ENCODE measurements at places on chromosomes 16 and 17.

- no peak for DNase-seq
Measured at GRCh38 chr17:48527547-48527932, 3.3 kb downstream of the HOXB1 start.

DNA sequence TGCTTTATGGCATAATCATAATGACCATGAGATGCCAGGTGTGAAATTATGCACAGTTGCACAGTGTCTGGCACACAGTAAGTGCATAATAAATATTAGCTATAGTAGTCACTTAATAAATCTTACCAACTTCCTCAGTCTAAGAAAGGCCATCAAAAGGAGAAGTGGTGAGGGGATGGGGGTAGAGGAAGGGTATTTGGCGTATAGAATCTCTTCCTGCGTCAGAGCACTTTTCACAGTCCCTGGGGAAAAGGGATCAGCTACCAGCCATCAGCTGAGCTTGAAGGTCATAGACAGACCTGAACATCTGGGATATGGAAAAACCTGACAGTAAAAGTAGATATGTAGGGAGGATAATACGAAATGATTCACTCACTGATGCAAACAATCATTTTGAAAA, 5.8 kb downstream of the CRHR1 start:
- DNase-seq, result no peak

DNA sequence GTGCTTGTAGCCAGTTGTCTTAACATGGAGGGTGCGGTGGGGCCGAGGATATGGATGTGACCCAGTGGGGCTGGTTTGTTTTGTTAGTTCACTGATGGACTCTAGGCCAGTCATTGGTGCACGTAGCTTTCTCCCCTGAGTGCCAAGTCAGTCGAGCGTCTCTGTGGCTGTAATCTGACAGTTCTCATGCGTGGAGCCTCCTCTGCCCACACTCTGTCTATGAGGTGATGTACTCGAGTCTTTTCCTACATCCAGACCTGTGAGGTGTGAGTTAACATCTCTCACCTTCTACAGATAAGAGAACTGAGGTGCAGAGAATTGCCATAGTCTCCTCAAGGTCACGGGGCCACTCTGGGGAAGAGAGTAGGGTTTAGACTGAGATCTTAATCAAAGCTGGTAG, 90.2 kb downstream of the MARCHF10 start:
- DNase-seq, result no peak

- DNase-seq, result no peak
Measured at GRCh38 chr16:17603626-17604025, 132.9 kb upstream of the XYLT1 start.

- no peak for DNase-seq
Measured at GRCh38 chr17:9594065-9594464, 17.6 kb downstream of the CFAP52 start.

- DNase-seq, result no peak
Measured at GRCh38 chr16:78402833-78403232, 303.4 kb downstream of the WWOX start.

DNA sequence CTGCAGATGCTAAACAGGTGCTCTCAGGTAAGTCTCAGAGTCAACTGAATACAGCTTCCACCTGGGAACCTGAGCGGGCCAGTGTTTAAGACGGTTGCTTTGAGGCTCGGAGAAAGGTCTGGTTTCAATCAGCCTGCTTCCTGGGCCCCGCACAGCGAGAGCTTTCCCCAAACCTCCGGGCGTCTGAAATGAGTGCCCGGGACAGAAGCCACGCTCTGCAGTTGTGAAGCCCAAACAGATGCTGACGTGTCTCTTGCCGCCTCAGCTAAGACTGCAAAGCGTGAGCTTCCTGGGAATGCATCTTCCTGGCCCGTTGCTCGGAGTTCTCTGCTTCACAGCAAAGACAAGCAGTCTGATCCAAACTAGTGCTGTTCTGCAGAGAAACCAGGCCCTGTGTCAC, 36.7 kb downstream of the PLXDC1 start:
- DNase-seq, result no peak

DNA sequence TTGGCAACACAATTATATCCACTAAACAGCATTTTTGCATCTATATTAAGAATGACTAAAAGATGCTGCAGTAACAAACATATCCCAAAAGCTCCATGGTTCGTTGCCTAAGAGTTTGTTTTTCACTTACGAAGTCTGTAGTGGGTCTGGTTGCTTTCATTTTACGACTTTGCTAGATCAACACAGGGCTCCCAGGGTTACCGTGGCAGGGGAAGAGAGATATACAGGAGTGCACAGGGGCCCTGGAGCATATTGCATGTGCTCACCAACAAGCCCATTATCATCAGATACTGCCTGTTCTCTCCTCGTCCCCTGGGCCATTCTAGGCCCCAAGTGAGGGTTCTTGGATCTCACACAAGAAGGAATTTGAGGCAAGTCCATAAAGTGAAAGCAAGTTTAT, 3.1 kb upstream of the MMP2 start:
- DNase-seq, result no peak

DNA sequence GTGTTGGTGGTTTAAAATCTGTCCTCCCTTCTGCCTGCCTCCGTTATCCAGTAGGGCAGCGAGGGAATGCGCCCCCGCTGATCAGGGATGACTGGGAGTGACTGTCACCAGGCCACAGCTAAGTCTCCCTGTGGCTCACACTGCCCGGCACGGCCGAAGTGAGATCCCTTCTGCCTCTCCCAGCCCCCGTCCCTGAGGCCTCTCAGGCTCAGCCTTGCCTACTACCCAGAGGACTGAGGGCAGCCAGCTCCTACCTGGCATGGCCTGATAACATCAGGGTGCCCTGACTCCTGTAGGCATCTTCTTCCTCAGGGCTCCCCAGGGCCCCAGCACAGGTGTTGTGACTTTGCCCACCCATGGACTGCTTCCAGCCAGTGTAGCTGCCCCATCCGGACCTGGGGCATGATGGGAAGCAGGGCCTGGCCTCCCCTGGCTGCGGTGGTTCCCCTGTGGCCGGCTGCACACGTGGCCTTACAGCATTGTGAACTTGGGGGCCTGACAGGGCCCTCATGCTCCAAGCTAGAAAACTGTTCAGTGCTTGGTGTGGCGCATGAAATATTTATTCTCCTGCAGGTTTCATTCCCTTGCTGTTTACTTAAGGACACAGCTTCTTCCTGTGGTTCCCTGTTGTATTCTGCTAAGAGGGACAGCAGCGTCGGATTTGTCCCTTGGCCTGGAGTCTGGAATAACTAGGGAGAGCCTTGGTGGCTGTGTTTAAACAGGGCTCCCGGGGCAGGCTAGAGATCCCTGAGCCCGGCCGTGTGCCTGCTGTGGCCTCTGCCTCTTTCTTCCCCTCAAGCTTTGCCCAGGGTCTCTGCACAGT, 30.0 kb downstream of the GINS2 start:
- no peak for DNase-seq

DNA sequence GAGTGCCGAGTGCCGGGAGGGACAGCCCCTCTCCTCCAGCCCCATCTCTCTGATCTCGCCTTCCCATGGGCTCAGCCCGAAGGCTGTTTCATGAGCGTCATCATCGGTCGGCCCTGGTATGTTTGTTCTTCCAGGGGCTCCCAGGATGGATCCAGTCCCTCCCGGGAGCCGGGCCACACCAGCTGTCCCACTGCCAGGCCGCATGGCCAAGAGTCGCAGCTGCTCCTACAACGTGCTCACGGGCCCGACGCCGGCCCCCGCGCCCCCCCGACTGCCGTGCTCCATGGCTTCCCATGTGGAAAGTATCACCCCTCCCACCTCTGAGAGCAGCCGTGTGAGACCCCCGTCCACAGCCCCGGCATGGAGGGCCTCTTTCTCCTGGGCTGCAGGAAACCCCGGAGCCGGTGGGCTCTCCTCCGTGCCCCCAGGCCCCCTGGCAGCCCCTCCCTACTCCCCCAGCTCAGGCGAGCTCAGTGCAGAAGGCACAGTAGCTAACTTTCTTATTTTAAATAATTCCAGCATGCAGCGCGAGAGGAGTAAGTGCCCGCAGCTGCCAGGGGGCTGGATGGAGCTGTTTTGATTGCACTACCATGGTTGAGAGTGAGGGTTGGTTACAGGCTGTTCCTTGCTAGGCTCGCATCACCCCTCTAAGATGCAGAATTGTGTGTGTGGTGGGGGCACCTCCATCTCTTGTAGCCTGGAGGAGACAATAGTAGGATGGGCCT, 26.6 kb upstream of the GSE1 start:
- no peak for DNase-seq

- no peak for DNase-seq
Measured at GRCh38 chr17:5638596-5638995, 54.3 kb upstream of the NLRP1 start.

DNA sequence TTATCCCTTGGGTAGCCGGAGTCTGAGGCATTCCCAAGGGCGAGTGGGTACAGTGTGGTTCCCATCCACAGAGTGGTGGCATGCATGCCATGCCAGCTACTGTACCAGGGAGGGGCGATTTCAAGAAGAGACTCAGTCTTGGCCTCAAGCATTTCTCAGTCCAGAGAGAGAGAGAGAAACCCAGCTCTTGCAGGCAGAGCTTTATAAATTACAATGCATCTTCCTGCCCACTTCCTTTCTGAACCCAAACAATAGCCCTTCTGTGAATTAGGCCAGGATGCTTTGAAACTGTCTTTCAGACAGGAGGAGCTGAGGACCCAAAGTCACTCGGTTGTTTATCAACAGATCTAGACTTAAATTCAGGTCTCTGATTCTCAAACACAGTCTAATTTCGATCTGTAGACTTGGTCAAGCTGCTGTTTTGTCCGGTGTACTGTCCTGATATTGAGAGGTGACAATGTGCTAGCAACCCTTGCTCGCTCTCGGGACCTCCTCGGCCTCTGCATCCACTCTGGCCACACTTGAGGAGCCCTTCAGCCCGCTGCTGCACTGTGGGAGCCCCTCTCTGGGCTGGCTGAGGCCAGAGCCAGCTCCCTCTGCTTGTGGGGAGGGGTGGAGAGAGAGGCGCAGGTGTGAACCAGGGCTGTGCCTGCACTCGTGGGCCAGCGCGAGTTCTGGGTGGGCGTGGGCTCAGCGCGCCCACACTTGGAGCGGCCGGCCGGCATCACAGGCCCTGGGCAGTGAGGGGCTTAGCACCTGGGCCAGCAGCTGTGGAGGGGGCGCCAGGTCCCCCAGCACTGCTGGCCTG, 408.0 kb downstream of the UTP18 start:
- no peak for DNase-seq

- no peak for DNase-seq
Measured at GRCh38 chr16:89736554-89736953, 15.2 kb downstream of the ZNF276 start.

DNA sequence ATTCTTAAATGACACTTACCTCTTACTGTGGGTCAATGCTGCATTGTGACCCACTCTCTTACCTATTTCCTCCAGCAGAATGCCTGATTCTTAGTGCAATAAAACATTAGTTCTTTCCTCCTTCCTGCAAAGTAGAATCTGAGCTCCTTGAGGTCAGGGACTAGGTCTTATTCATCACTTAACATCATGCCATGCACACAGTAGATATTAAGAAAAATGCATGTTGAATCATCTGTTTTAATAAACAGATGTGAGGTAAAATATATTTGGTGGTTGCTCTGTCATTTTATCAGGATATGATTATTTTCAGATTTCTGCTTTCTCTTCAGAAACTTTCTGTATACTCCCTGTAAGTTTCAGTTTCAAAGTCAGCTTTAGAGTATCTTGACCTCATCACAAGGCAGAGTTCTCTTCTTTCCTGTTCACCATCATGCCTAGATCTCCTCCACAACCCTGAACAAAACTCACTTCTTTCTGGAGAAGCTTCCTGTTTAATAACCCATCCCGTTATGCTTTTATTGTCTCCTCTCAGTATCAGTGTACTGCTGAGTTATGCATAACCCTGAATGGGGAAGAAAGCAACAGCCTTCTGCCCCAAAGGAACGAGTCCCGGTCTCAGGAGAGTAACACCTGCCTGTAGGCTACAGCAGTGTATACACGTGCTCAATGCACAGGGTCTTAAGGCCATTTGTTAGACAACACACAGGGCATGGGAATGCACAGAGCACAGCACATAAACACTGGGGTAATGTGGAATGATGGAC, 30.3 kb upstream of the SUPT4H1 start:
- DNase-seq, result no peak

DNA sequence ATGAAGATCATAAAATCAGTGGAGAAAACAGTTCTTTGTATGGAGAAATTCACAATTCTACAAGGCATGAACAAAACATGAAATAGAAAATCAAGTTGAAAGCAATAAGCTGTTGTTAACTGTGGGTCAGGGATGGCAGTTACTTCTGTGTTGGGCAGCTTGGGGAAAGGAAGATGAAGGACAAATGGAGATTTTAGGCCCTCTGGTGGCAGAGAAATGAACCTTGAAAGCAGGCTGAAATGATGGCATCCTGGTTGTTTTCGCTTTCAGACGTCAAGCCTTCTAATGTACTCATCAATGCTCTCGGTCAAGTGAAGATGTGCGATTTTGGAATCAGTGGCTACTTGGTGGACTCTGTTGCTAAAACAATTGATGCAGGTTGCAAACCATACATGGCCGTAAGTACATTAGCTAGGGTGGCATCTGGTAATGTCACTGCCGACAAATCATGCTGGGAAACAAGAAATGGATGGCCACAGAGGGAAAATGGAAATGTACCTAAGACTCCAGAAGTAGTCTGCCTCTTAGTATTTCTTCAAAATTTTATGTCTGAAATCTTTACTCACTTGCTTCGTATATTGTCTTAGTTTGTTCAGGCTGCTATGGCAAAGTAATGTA, 108.9 kb downstream of the MAP2K6 start:
- no peak for DNase-seq

- no peak for DNase-seq
Measured at GRCh38 chr17:3986939-3987335, 22.7 kb upstream of the ATP2A3 start.

- DNase-seq, result no peak
Measured at GRCh38 chr16:14502932-14503741, 126.9 kb downstream of the PARN start.

- no peak for DNase-seq
Measured at GRCh38 chr17:876272-876671, 94.1 kb downstream of the MRM3 start.

DNA sequence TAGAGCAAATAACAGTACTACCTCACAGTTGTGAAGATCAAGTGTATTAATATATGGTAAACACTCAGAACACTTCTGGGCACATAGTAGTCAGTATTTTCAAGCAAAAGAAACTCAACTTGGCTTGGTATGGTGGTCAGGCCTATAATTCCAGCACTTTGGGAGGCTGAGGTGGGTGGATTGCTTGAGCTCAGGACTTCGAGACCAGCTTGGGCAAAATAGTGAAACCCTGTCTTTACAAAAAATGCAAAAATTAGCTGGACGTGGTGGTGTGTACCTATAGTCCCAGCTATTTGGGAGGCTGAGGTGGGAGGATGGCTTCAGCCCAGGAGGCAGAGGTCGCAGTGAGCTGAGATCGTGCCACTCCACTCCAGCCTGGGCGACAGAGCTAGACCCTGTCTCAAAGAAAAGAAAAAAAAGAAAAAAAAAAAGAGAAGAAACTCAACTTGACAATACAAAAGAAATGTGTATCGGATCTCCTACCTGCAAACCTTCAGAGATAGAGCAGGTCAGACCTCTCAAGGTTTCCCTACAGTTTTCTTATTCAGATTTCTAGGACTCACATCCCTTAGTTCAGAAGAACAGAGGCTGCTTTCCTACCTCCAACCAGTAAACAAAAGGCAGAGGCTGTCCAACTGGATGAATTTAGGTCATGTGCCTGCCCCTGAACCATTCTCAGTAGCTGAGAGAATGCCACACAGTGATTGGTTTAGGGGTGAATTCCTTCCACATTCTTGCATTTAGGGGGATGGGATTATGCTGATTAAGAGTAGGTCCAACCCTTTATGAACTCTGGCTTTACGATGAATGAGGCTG, 1.7 kb upstream of the KPNA2 start:
- DNase-seq, result no peak

- no peak for DNase-seq
Measured at GRCh38 chr16:22886927-22887326, 73.0 kb downstream of the HS3ST2 start.

Data from activated T-cell treated with anti-CD3 and anti-CD28 coated beads, Interleukin-2, amount 50 U/mL, for 48 hours (primary cell).